Colonic mucosa (tissue), 4 donors: ENCODE measurements at places on chromosomes 5 and 9. TPM values are rescaled to one million over a fixed set of nuclear protein-coding genes. Genes with fewer than 3 reads are reported as not detected.

Gene BTNL8
- total RNA-seq = 88.1 TPM

Gene MEIKIN
- total RNA-seq = not detected

Gene PITX1
- 7.8 TPM for total RNA-seq

Gene FCN2
- total RNA-seq = not detected

Gene OR13C4
- total RNA-seq = not detected

Gene BRD3
- 26.8 TPM for total RNA-seq

Gene FOXI1
- total RNA-seq = 0.16 TPM

Gene LTC4S
- total RNA-seq = 5.3 TPM

Gene STKLD1
- total RNA-seq = 0.45 TPM

Gene SURF1
- total RNA-seq = 63.3 TPM

Gene STPG3
- not detected for total RNA-seq

Gene UNC13B
- 43.6 TPM for total RNA-seq

Gene HAVCR1
- 7.1 TPM for total RNA-seq

Gene MARCOL
- total RNA-seq = 0.27 TPM

Gene LPAR1
- total RNA-seq = 16.5 TPM
